ENCODE measurements at places on chromosomes 7 and 10.
A peak's percentile ranks its signal among the peaks of the same experiment; 100 is the strongest.

DNA sequence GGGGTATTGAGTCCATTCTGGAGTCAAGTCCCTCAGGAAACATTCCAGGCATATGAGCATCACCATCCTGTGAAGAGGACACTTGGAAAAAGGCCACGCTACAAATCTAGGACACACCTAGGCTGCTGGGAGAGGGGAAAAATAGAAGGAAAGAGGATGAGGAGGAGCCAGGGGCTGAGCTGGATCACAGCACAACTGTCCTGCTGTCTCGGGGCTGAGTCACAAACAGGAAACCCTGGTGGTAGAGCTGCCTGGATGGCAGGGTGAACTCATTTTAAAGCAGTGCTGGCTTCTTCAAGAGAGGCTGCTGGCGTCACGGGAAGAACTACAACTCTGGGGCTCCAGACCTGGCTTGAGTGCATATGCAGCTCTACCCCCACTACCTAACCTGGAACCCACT, 151.5 kb downstream of the RNF216 start:
- no peak for DNase-seq

- DNase-seq, result no peak
Measured at GRCh38 chr7:29957521-29958310, 31.9 kb downstream of the SCRN1 start.

DNA sequence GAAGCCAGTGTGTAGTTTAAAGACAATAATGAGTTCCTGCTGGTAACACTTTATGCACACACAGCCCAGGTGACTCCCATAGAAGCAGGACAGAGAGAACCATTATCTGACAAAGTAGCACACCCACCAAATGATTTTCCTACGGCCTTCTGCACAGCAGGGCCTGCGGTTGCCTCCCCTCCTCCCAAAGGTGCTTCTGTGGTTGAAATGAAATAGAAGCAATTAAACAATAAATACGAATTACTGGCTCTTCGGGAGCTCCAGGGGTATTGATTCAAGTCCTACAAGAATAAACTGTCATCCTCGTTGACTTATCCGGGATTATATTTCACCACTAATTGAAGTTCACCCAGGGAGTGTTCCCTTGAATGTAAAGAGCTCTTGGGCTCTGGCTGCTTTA, 172.1 kb downstream of the ACTR3B start:
- DNase-seq, result no peak

- DNase-seq, result no peak
Measured at GRCh38 chr7:78530351-78530750, 731.8 kb downstream of the PHTF2 start.

DNA sequence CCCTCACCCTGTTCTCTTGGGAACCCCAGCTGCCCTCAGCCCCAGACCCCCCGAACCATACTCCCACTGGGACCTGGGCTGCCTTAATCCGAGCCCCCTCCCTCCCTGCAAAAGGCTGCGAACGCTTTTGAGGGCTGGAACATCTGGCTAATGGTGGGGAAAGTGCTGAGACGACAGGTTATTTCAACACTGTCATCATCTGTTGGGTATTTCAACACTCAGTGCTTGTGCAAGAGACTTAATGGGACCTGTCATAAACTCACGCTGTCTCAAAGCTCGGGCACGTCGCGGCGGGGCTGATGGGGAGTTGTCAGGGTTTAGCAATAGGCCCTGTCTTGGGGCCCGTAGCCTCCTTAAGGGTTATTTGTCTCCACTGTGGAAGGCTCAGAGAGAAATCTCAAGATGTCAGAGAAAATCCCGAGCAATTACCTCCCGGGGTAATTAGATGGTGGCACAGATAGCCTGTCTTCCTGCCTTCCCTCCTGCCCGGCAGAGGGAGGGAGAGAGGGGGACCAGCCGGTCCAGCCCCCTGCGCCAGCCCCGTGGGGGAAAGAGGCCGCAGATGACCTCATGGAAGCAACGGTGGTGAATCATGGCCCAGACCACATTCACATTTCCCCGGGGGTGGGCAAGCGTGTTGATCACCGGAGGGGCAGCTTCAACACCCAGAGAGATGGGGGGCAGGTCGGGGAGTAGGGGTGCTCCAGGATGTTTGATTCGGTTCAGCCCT, 88.7 kb upstream of the MYL10 start:
- peak; percentile 29 for DNase-seq

DNA sequence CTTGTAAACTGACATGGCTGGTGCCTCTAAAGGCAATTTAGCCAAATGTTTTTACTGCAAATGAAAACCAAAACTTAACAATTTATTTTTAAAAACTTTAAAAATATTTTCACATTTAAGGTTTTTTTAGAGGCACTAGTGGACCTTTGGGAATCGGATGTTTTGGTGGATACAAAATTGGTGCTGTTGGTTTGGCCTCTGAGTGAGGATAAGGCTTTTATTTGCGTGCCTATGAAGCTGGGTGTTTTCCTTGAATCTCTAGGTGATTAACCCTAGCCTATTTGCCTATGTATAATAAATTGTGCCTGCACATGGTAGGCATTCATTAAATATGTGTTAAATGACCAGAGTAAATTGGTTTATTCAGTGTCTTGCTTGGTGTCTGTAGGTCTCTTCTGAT, 2.9 kb upstream of the SGCE start:
- DNase-seq, result no peak

GRCh38 chr7:133837224-133837623, 289.9 kb upstream of the LRGUK start:
- no peak for DNase-seq

DNA sequence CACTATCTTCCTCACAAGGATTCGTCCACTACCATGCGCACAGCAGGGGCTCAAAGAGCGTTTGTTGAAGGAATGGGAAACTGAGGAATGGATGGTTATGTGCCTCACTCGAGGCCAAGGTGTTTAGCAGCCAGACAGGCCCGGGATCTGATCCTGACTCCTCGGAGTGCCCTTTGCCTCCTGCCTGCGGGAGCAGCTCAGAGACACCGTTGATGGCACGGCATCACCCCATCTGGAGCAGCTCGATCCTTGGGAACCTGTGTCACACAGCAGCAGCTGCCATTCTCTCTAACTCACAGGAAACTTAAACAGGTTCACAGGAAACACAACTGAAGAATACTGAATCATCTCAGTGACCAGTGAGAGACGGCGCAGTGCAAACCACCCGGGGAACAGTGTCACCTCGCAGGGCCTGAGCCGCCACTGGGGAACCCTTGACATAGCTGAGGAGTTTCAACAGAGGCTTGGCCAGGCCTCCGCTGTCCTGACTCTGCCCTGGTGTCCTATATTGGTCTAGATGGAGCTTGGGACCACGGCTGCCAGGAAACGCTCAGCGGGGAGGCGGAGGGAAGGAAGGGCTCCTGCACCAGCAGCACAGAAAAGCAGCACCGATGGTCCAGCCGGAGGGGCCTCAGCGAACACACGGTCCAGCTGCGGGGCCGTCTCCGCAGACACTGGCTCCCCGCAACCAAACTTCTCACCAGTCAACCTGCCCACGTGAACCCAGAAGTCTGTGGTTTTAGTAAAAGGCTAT, 169.4 kb downstream of the ADARB2 start:
- no peak for DNase-seq

DNA sequence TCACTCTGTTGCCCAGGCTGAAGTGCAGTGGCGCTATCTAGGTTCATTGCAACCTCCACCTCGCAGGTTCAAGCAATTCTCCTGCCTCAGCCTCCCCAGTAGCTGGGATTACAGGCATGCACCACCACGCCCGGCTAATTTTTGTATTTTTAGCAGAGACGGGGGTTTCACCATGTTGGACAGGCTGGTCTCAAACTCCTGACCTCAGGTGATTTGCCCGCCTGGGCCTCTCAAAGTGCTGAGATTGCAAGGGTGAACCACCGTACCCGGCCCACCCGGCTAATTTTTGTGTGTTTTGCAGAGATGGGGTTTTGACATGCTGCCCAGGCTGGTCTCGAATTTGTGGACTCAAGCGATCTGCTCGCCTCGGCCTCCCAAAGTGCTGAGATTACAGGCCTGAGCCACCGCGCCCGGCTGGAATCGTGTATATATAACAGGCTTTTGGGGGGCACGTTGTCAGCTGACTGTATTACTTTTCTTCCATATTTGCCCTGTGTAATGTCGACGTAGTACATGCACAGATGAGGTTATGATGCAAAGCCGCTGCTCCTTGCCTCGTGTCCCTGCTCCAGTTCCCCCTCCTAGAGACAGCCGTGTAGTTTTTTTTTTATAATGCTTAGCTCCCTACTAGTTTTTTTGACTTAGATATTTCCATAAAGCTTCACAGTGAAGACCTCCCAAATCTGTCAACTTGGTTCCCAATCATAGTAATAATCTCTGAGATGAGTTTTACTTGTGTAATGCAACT, 883 bp upstream of the TRA2A start:
- no peak for DNase-seq

- DNase-seq, result no peak
Measured at GRCh38 chr7:96674565-96674964, 35.1 kb downstream of the SEM1 start.

DNA sequence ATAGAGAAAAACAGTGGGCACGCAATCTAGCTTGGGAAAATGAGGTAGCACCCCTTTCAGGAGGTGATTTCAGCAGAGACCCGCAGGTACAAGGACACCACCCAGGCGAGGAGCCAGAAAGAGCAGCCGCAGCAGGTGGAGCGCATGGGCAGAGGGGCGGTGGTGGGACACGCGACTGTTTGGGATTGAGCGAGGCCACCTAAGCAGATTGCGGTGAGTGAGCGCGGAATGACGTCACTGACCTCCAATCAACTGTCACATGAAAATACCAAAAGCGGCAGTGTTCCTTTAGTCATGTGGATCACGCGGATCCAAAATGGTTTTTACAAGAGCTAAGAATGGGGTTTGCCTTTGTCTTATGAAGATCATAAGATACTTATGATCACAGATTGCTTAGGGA, 40.2 kb upstream of the SLC26A3 start:
- DNase-seq, result no peak

GRCh38 chr10:692682-693351, 3.3 kb upstream of the DIP2C start:
- no peak for DNase-seq

DNA sequence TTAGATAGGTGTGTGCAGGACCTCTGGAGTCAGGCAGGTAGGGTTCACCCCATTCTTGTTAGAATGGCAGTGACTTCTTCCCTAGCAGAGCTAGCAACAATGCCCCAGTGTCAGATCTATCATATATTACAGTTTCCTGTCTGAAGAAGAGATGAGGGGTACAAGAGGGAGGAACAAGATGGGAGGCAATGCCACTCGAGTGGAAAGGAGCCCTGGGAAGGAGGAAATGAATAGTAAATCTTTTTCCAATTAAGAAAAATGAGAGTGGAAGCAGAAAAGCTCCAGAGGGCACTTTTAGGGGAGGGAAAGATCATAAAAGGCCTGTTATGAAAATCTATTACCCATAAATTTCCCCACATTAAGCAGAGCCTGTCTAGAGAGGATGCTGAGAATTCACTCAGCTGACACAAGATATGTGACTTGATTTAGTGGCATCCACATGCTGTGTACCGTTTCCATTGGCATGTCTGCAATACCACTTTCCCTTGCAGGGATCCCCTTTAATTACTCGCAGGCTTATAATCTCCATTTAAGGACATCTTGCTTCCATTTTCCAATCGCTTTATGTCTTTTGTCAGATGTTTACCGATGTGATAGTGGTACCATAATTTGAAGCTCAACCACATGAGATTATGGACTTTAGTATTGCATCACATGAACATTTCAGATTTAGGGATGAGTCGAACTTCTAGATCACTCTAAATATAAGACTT, 70.0 kb upstream of the AGBL3 start:
- DNase-seq, result no peak

DNA sequence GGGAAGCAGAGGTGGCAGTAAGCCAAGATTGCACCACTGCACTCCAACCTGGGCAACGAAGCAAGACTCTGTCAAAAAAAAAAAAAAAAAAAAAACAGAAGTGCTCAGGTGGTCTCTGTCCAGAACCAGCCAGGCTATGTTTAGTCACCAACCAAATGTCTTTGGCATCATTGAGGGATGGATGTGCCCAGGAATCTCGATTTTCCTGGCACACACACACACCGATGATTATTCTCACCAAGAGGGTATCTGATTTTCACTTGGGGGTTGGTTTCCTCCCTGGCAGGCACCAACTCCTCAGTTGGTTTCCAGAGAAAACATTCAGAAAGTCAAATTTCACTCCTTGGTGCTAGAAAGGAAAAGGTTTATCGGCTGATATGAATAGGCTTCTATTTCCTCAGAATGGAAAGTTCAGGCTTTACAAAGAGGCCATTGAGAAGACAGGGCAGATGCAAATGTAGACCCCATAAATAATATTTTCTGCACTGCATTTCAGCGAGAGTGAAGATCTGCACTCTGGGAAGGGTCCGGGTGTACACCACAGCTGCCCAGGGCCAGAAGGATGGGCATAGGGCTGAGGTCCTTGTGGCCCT, 154.8 kb downstream of the TNS3 start:
- no peak for DNase-seq

DNA sequence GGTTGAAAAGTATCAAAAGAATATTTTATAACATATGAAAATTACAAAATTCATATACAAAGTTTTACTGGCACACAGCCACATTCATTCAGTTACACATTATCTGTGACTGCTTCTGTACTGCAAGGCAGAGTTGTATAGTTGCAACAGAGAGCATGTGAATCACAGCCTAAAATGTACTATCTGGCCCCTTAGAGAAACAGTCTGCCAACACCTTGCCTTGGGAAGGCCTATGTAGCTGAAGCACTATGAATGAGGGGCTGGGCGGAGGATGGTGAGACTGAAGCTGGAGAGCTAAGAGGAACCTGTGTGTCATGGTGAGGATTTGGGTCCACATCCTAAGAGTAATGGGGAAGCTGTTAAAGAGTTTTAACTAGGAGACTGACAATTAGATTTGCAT, 35.7 kb downstream of the PDZD8 start:
- no peak for DNase-seq

DNA sequence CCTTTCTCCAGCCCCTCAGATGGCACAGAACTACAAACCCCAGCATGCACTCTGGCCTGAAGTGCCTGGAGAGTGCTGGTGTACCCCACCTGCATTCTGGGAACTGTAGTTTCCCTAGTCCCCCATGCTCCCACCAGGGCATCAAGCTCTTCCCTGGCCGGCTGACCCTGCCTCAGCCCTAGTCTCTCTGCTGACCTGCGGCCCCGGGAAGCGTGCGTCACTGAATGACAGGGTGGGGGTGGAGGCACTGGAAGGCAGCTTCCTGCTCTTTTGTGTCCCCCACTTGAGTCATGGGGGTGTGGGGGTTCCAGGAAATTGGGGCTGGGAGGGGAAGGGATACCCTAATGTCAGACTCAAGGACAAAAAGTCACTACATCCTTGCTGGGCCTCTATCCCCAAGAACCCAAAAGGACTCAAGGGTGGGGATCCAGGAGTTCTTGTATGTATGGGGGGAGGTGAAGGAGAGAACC, 2.1 kb downstream of the NOS3 start:
- no peak for DNase-seq

DNA sequence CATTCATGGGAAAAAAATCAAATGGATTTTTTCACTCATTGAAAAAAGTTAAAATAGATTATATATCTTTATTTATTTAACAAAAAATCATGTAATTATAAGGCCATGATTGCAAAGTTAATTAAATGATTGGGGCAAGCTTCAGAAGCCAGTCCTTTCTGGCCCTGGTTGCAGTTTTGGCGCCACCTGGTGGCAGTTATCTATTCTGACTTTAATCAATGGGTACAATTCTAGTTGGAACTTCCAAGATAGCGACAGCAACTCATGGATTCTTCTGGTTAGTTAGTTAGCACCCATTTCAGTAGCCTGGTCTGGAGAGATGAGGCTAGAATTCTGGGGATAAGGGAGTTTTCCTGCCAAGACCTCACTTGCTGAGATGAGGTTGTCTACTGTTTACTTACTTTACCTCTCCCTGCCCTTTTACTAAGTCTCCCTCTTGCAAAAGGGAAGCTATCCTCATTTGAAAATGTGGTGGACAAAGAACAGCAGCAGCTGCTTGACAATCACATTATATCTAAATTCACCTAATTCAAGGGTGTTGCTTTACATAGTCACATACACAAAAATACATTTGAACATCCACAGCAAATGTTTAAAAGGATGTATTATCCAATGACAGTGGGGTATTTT, 42.3 kb downstream of the NOC3L start:
- DNase-seq, result peak; percentile 35
